ENCODE measurements at places on chromosomes 5 and 9.

GRCh38 chr5:29993286-29993685 lies 1200.2 kb upstream of the CDH6 start:
- no peak for DNase-seq

DNA sequence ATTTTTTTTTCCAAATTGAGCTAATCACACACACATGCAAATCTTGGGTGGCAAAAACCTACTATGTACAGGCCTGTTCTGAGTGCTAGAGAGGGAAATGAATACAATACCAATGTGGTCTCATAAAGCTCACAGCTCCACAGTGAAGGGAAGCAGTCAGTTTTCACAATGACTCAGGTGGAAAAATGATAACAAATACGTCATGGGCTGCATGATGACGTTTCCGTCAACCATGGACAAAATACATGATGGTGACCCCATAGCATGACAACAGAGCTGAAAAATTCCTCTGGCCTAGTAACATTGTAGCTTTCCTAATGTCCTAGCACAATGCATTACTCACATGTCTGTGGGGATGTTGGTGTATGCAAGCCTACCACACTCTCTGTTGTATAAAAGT lies 252.5 kb downstream of the TRIM32 start:
- DNase-seq = peak; percentile 47

- DNase-seq = no peak
Observed at GRCh38 chr9:121563881-121564460, 64.3 kb upstream of the GGTA1 start.

GRCh38 chr9:20137425-20137824 lies 348.6 kb upstream of the SLC24A2 start:
- no peak for DNase-seq

- no peak for DNase-seq
Observed at GRCh38 chr5:117743337-117743736, 1168.7 kb upstream of the SEMA6A start.
